Myocyte (in vitro differentiated cells): ENCODE measurements at places on chromosomes 1 and 21. TPM values are rescaled to one million over a fixed set of nuclear protein-coding genes. Genes with fewer than 3 reads are reported as not detected.

- DNase-seq = no peak
These were observed 582 bp downstream of the SLC37A1 start for GRCh38 chr21:42513985-42514882.

DNA sequence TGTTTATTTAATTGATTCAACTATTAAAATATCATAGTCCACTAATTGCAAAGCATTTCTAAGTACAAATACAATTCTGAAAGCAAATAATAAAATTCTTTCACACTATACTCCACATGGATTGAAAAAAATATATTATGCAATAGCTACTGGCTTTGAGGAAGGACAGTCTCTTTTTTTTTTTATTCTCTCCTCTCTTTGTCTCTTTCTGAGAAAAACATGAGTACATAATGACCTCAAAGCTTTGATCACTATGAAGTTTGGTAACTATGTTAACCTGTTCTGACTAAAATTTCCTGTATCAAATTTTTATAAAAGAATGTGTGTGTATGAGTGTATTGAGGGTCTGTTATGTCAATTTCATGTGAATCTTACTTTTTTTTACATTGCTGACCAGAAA, 96.2 kb downstream of the RGS2 start:
- DNase-seq = no peak

DNA sequence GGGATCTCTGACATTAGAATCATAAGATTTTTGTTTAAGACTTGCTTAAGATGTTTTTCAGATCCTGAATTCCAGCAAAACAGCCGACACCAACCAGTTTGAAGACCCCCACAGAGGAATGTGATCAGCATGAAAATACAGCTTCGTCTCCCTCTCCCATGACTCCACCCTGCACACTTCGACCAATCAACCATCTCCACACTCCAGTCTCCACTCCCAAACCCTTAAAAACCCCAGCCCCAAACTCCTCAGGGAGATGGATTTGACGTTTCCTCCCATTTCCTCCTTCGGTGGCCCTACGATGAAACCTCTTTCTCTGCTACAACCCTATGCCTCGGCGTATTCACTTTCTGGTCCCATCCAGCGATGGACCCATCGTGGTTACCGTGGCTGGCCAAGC, 30.1 kb upstream of the KIF26B start:
- DNase-seq = no peak

GRCh38 chr1:84669831-84670230, 20.4 kb downstream of the SSX2IP start:
- DNase-seq = no peak

- peak; percentile 9 for DNase-seq
These were observed 84.1 kb upstream of the VANGL1 start for GRCh38 chr1:115557715-115558114.

DNA sequence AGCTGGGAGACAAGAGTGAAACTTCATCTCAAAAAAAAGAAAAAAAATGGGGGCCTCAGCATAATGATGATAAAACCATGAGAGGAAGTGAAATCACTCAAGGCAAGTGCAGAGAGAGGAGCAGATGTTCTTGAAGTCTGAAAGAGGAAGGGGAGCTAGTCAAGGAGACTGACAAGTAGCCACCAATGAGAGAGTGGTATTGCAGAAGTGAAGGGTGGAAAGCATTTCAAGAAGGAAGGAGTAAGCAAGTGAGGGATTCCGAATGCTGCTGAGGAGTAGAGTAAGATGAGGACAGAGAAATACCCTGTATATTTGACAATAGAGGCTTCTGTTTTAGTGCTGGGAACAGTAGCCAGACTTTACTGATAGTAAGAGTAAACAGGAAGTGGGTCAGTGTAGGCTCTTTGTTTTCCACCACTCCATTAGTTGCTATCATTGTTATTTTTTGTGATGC, 2.9 kb downstream of the TATDN3 start:
- no peak for DNase-seq

DNA sequence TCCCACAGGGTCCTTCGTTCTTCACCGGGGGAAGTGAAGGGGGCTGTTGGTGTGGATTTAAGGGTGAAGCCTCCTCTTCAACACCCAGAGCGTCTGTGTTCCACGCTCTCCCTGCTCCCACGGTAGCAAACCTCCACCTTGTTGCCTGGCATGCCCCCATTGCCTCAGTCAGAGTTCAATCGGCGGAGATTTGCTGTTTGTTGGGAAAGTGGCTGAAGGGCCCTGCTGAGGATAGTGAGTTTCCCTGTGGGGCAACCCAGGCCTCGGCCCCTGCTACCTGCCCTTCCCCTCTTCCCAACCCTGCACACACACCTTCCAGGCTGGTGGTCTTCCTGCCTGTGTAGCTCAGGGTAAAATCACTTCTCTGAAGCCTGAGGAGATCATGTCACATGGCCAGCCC, 60.5 kb downstream of the TOR1AIP2 start:
- DNase-seq = no peak

GRCh38 chr1:162710345-162710744, 78.1 kb downstream of the DDR2 start:
- DNase-seq = peak; percentile 32

The ALPL gene
- 14.9 and 15.1 TPM in 2 replicates for total RNA-seq

The F3 gene
- total RNA-seq = 5.0 and 5.1 TPM in 2 replicates

The HNRNPCL4 gene
- not detected in 2 replicates for total RNA-seq

The OR6N1 gene
- total RNA-seq = not detected in 2 replicates

The DEPDC1 gene
- total RNA-seq = 1.0 and 1.6 TPM in 2 replicates
